Right atrium auricular region (tissue), 2 donors: ENCODE measurements at places on chromosomes 11 and 22. TPM values are rescaled to one million over a fixed set of nuclear protein-coding genes. Genes with fewer than 3 reads are reported as not detected.

DNA sequence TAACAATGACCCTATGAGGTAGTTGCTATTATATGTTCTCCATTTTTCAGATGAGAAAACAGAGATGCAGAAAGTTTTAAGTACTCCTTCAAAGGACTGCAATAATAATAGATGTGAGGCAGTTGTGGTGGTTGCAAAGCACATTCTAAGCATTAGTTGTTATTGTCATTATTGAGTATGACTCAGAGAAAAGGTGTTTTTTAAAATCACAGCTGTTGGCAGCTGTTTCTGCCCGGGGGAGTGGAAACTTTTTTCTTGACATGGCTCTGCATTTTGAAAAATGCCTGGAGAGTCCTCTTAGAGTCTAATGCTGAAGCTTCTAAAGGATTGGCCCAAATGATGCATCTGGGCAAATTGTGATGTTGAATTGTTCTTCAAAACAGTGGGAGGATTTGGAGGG lies 244.5 kb upstream of the MPPED2 start:
- H3K27ac ChIP-seq, result no peak overlapping the region
- no peak for DNase-seq
- H3K27me3 ChIP-seq, result no peaks in the 10 kb centered on the region
- H3K4me3 ChIP-seq, result no peak overlapping the region

GRCh38 chr22:44620129-44620840 lies 81.7 kb upstream of the PRR5 start:
- no peaks in the 10 kb centered on the region for H3K36me3 ChIP-seq
- peak; percentile 74 for DNase-seq
- no peaks in the 10 kb centered on the region for H3K27me3 ChIP-seq
- no peak overlapping the region for H3K27ac ChIP-seq
- no peaks in the 10 kb centered on the region for H3K4me1 ChIP-seq
- H3K4me3 ChIP-seq, result no peak overlapping the region

DNA sequence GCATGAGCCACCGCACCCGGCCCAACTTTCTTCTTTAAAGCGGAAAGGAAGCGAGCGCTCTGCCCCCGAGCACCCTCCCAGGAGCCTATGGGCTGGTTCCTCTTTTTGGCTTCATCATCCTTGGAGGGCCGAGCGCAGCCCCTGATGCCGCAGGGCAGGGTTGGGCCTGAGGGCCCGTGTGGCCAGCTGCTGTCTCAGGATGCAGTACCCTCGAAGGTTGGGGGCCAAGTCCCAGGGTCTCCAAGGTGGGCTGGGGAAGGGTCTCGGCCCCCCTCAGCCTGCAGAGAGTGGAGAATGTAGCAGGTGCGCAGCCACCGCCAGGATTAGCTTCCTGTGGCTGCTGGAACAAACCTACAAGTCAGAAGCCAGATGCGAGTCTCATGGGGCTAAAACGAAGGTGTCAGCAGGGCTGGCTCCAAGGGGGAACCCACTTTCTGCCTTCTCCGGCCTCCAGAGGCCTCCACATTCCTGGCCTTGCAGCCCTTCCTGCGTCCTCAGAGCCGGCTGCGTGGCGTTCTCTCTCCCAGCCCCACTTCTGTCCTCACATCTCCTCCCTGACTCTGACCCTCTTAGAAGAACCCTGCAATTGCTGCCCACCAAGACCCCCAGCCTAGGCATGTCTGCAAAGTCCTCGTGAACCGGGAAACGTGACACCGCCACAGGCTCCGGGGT lies 2.9 kb downstream of the PANX2 start:
- no peaks in the 10 kb centered on the region for H3K4me1 ChIP-seq
- no peaks in the 10 kb centered on the region for H3K36me3 ChIP-seq
- no peak overlapping the region for H3K27ac ChIP-seq

- H3K4me3 ChIP-seq, result no peak overlapping the region
- H3K4me1 ChIP-seq, result no peaks in the 10 kb centered on the region
- peak; percentile 79 for DNase-seq
- H3K36me3 ChIP-seq, result no peaks in the 10 kb centered on the region
- H3K27ac ChIP-seq, result no peak overlapping the region
- no peaks in the 10 kb centered on the region for H3K27me3 ChIP-seq
These were observed 13.0 kb upstream of the MYEOV start for GRCh38 chr11:69280994-69281393.

GRCh38 chr11:41431784-41432183 lies 27.7 kb downstream of the LRRC4C start:
- no peaks in the 10 kb centered on the region for H3K36me3 ChIP-seq
- no peak overlapping the region for H3K27ac ChIP-seq
- no peaks in the 10 kb centered on the region for H3K4me1 ChIP-seq
- DNase-seq, result no peak
- H3K4me3 ChIP-seq, result no peak overlapping the region

DNA sequence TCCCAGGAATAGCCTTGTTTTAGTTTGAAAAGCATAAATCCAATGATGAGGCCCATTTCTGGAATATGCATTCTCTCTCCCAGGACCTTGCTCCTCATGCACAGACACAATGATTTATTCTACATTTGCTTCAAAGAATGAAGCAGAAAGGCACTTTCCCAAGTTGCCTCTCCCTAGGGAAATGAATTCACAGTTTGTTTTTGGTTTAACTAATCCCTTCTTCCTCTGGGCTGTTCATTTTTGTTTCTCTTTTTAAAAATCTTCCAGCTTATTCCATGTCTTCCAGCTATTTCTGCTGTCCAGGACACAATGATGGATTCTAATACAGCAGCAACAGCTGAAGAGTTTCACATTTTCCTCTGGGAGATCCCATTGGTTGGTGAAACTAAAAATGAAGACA lies 1529.2 kb upstream of the TENM4 start:
- no peak overlapping the region for H3K27ac ChIP-seq
- H3K27me3 ChIP-seq, result no peaks in the 10 kb centered on the region
- no peaks in the 10 kb centered on the region for H3K36me3 ChIP-seq
- no peaks in the 10 kb centered on the region for H3K4me1 ChIP-seq

Gene SMC1B
- total RNA-seq, result not detected
